ENCODE measurements at places on chromosomes 3 and 15.

- no peak for DNase-seq
Measured at GRCh38 chr15:57726411-57726810, 19.9 kb downstream of the POLR2M start.

DNA sequence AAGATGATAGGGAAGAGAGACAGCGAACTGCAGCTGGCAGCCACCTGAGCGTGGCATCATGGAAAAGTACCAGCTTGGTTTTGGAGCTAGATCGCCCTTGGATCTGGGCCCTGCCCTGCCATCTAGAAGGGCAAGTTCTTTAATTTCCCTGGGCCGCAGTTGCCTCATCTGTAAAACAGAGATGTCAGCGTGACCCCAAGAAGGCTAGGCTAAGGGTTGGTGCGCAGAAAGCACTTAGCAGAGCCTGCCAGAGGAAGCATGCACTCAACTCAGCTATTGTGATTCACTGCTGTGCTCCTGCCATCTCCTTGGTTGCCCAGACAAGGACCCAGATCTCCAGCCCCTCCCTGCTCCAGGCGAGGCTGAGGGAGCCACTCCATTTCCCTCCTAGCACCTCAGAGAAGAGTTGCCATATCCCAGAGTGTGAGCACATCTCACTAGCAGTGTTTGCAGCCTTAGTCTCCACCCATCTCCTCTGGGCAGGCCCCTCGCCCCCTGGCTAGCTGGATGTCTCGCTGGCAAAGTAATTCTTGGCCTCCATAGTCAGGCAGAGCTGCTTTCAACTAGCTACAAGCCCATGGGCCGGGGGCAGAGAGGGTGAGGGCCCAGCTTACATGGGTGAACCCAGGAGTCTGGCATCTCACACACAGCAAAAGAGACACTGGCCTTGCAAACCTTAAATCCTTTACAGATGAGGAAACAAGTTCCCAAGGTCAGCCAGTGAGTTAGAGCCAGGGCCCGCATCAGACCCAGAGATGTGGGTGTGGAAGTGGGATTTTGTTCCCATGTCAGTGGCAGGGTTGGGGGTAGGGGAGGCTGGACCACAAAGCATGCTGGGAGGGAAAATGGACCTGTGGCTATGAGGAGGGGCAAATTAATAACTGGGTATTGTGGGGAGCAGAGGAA lies 280.7 kb upstream of the TLE3 start:
- DNase-seq: no peak

DNA sequence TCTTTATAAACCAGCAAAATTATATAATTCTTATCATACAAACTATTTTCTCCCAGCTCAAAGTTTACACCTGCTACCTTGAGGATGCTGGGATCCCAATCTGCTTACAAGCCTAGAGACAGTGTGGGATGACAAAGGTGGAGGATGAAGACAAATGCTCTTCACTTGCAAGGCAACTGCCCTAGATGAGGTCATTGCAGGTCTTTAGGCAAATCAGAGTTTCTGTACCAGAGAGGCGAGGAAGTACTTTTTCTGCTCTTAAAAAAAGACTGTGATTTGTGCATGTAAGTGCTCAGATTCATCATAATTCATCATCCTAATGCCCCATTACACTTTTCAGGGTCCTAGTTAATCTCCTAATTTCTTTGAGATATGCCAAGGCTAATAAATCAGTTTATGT lies 376.1 kb downstream of the ZPLD1 start:
- no peak for DNase-seq

DNA sequence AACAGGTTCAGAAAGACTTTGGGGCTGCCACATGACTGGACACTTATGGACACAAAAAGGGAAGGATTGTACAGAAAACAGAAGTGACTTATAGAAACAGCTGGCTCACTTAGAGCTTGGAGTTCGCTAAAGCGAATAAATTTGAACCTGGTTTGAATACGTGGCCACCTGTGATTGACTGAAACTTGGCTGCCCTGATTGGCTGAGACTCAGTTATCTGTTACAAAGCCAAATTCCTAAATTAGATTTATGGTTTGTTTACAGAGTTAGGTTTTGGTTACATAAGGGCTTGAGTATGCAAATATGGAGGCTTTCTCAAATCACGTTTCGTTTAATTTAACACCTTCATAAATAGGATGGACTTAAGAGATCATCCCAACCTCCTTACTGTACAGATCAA lies 270.2 kb downstream of the THSD4 start:
- DNase-seq: no peak

DNA sequence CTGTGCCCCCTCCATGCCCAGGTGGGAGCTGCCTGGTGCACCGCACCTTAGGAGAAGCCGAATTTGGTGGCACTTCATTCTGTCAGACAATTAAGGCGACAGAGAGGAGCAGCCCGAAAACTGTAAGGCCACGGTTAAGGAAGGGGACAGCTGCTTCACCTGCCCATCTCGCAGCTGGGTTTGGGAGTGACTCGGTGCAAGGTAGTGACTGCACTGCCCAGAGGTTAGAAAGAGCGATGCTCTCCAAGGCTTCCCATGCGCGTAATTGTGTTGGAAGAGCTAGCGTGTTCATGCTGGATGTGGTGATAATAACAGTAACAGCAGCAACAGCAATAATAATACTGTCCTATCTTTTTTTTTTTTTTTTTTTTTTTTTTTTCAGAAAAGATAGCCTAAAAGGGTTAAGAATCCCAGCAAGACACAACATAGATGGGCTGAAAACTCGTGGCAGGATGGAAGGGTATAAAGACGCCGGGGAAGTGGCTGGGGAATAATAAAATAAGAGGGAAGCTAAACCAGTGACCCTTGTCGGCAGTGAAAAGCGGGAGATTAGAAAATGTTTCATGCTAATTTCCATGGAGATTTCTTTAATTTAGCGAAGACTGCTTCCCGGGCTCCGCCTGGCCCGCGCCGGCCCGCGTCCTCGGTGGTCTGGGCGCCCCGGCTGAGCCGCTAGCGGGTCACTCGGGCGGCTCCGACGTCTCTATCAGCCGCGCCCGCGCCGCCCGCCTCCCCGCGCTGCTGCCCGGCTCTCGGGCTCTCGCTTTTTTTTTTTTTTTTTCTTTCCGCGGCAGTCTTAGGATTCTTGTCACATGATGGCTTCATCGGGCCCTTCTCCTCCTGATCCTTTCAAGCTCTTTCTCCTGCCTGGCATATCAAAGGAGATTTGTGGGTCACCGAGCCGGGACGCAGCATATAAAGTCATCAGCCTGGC lies 617.1 kb downstream of the NR2F2 start:
- DNase-seq: no peak

DNA sequence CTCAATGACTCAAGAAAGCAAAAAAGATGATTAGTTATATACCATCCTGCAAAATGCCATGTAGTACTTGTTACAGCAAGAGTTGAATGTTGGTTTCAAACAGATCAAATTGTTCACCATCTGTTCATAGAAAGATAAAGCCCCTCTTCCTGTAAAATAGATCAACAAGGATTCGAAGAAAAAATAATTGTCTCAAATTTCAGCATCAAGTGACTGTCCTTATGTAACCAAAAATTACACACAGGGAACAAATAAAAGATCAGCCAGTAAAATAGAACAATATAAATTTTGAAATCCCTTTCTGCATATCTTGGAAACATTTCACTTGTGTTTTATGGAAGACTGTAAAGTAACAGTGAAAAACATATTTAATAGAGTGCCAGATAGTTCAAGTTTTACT lies 165.1 kb upstream of the STAC start:
- no peak for DNase-seq

DNA sequence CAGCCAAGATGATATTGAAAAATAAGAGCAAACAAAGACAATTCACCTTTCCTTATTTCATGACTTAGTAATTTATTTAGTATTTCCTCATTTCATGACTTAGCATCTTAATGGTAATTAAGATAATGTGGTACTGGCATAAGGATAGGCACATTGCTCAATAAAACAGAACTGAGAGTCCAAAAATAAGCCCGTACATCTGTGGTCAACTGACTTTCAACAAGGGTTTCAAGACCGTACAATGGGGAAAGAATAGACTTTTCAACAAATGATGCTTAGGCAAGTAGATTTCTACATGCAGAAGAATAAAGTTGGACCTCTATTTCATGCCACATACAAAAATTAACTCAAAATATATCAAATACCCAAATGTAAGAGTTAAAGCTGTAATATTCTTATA lies 603 bp upstream of the PYDC2 start:
- no peak for DNase-seq

DNA sequence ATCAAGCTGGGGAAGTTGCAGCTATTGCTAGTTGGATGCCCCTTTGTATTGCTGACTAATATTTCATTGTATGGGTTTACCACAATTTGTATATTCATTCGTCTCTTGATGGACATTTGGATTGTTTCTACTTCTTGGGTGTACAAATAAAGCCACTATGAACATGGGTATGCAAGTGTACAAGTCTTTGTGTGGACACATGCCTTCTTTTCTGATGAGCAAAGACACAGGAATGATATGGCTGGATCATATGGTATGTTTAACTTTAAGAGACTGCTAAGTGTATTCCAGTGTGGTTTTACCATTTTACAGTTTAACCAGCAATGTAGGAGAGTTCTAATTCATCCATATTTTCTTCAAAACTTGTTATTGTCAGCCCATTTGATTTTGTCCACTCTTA lies 32.2 kb downstream of the NECTIN3 start:
- DNase-seq: no peak

DNA sequence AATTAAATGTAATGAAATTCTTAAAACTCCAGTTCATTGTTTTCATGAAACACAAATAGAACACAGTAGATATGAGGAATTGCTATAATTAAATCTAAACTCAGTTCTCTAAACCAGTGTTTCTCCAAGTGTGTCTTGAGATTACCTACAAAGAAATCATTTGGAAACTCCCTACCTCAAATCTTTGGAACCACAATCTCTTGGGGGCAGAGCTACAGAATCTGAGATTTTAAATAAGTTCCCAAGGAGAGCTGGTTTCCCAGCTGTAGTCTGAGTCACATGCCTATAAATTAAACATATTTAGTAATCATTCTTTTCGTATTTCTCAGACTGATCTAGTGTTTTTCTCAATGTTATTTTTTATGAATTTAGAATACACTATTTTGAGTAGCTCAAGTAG lies 17.0 kb upstream of the ACTC1 start:
- DNase-seq: no peak

GRCh38 chr3:110314512-110315114 lies 757.0 kb upstream of the NECTIN3 start:
- no peak for DNase-seq

DNA sequence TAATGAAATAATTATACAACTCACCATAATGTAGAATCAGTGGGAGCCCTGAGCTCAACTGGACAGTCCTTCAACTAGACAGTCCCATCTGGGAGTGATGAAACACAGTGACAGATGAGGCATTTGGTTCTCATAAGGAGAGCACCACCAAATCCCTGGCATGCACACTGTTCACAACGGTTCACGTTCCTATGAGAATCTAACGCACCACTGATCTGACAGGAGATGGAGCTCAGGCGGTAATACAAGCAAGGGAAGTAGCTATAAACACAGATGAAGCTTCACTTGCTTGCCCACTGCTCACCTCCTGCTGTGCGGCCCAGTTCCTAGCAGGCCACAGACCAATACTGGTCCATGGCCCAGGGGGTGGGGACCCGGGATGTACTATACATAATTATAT lies 17.0 kb downstream of the PRKAR2A start:
- DNase-seq: no peak

- no peak for DNase-seq
Measured at GRCh38 chr3:185874119-185874518, 49.3 kb upstream of the IGF2BP2 start.

DNA sequence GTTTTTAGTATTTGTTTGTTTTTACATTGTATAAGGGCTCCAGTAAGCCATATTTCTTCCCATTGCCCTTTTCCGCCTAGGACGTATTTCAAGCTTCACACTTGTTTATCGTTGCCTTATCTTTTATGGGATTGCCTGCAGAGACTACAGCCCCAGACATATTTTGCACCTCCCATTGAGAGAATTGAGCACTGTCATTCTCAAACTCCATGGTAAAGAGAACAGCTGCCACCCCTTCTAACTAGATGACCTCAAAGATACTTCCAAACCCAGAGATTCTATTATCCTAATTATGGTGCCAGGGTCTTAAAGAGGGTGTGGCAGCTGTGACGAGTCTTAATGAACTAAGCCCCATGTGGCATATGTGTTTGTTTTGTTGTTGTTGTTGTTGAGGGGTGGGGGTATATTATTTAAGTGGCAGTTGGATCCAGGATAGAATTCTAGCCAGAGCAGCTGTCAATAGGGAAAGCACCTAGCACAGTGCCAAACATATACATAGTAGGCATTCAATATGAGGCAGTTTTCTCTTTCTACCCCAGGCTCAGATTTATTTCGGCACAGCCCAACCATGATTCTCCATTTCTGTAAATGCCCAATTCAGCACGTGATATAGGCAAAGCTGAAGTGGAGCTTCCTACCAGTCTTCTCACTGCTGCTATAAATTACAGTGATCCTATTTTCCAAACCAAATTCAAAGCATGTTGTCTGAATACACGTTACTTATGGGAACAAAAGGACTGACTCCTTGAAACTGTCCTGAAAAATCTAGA lies 932 bp upstream of the TP53BP1 start:
- no peak for DNase-seq

DNA sequence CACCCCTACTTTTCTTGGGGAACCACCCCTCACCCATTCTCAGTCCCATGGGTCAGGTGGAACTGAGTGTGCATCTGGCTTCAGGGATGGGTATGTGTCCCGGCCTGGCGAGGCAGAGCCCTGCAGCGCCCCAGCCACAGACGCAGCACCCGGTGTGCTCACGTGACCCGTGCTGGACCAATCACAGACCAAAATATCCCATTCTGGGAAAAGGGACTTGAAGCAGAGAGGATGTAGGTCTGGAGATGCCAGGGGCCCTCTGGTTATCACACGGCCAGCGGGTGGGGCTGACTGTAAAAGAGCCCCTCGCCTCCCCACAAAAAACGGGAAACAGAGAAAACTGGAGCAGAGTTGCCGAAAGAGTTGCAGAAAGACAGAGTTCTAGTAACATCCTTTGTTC lies 138.0 kb upstream of the RAD18 start:
- DNase-seq: no peak

DNA sequence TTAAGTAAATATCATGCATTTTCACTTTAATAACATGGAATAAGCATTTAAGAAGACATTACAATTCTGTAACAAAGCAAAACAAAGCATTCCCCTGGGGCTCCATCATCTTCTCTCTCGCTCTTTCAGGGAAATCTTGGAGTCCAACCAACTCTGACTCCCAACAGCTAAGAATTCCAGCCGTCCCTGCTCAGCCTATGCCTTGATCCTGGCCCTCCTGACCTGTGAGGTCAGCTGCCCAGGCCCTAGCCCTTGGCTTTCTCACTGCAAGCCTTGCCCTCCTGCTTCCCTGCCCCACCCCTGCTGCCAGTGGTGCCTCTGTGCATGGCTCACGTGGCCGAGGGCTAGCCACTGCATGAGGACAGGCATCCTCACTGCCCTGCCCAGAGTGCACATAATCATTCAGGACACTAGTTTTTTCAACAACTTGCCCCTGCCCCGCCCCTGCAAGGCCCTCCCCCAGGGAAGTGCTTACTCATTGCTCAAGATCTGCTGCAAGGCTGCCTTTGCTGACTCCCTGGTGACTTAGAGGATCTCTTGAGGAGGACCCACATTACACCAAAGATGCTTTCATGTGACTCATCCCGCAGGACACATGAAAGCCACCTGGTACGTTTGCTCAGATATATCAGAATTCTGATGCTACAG lies 37.6 kb downstream of the MTMR10 start:
- no peak for DNase-seq

Measured in activated gamma-delta T cell (primary cell).